ENCODE measurements at places on chromosomes 6 and 20.

DNA sequence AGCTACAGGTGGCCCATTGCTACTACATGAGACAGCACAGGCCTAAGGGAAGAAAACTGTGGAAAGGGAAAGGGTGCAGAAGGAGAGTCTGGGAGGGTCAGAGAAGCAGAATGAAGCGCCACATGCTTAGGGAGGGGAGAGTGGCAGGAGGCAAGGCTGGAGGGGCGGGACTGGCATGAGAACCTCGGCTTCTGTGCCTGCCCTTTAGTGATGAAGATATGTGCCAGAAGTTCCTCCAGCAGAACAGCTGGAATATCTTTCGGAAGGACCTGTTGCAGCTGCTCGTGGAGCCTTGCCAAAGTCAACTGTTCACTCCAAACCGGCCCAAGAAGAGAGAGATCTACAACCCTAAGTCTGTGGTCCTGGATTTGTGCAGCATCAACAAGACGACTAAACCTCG, 61.8 kb downstream of the CNBD2 start:
- no peak for DNase-seq

- no peak for DNase-seq
Observed at GRCh38 chr6:24356310-24356973, 1.4 kb downstream of the DCDC2 start.

GRCh38 chr6:60670036-60670435, 1616.0 kb downstream of the KHDRBS2 start:
- DNase-seq = no peak

DNA sequence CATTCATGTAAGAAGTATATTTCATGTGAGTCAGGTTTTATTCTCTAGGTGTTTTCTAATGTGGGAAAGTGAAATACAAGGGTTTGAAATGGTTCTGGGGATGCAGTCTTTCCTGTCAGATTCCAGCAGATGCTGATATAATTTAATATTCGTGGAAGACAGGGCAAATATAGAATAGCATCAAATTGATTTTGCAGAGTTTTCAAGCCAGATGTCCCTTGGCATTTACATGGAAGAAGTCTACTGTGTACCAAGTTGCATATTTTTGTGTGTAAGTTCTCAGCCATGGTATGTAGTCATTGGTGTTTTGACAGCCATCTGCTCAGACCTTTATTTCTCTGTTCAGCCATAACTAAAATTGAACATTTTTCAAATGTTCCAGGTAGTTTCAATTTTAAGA, 143.7 kb downstream of the LAMA2 start:
- no peak for DNase-seq

GRCh38 chr6:14739827-14740226, 506.0 kb upstream of the JARID2 start:
- DNase-seq = no peak
